Endothelial cell of umbilical vein (primary cell): ENCODE measurements at places on chromosomes 4 and X. TPM values are rescaled to one million over a fixed set of nuclear protein-coding genes. Genes with fewer than 3 reads are reported as not detected.

DNA sequence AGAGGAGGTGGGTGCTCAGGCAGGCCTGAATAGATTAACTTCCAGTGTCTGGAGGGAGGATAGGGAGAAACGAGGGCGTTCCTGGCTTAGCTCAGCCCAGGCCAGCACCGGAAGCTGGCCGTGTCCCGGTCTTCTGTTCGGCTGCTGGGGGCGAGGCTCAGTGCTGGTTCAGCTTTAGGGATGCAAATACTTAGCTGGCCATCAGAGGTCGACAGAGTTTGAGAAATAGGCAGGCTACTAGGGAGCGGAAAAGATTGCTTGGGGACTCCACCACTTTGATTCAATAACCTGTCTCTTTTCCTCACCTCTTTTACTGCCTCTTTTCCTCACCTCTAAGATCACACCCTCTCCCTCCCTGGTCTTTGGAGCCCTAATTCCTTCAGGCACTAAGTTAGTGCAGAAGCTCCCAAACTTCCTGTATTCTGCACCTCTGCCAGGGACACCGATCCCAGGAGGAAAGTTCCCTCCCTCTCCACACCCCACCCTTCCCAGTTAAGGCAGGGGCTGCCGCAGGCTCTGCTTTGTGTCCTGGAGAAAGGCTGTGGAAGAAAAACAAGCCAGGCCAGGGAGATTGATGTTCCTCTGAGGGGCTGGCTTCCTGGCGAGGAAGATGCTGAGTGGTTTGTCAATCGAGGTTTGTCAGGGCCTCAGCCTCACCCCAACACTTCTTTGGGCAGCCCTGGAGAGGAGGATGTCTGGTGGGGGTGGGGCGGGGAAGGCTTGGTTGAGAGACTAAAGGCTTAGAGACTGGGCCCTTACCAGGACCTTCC lies 6.0 kb upstream of the EFNB1 start:
- DNase-seq = peak; percentile 28
- no peak overlapping the region for H3K27ac ChIP-seq
- H3K27me3 ChIP-seq = no peaks in the 10 kb centered on the region
- no peaks in the 10 kb centered on the region for H3K36me3 ChIP-seq
- H3K4me3 ChIP-seq = no peak overlapping the region
- no peaks in the 10 kb centered on the region for H3K4me1 ChIP-seq

Gene CYTL1
- total RNA-seq = 4.0 and 29.8 TPM in 2 replicates

- no peaks in the 10 kb centered on the region for H3K36me3 ChIP-seq
- no peaks in the 10 kb centered on the region for H3K4me1 ChIP-seq
- no peak overlapping the region for H3K4me3 ChIP-seq
- no peak overlapping the region for H3K27ac ChIP-seq
- no peak for DNase-seq
Measured at GRCh38 chr4:101005659-101006058, 341.7 kb downstream of the PPP3CA start.

GRCh38 chrX:111648802-111649201 lies 32.2 kb upstream of the ALG13 start:
- H3K27me3 ChIP-seq = no peaks in the 10 kb centered on the region
- no peaks in the 10 kb centered on the region for H3K36me3 ChIP-seq
- no peak overlapping the region for H3K27ac ChIP-seq
- DNase-seq = no peak
- no peak overlapping the region for H3K4me3 ChIP-seq
- no peaks in the 10 kb centered on the region for H3K4me1 ChIP-seq

Gene RAB41
- not detected in 2 replicates for total RNA-seq

DNA sequence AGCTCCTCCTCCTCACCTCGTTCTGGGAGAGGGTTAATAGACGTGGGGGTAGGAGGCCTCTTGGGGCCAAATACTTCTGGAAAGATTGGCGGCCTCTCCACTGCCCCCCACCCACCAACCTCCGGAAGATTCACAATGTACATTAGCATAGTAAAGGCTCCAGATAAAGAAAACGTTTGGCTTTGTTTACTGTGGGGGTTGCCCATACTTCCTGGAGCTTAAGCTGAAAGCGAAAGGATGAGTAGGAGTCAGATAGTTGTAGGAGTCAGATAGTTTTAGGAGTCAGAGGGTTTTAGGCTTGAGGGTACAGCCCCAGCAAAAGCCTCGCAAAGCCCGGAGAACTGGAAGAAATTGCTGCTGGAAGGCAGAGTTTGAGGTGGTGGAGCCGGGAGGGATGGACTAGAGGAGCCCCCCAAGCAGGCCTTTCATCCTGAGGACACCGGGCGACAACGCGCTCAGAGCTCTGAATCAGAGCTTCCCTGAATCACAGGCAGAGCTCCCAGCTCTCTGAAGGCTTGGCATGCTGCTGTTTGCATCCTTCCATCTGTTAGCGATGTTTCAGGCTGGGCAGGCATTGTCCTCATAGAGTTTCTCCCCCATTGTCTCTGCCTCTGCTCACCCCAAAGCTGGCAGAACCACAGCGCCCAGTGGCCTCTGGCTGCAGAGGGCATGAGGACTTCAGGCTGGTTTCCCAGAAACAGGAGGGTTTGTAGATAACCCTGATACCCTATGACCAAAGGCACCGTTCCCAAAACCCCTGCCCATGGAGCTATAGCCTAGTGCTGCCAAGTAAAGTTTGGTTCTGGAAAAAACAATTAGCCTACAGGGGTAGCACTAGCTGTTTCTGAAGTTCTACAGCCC lies 280.7 kb downstream of the BCOR start:
- no peak overlapping the region for H3K4me3 ChIP-seq
- H3K36me3 ChIP-seq = no peaks in the 10 kb centered on the region
- peaks cover 15% of the 10 kb centered on the region for H3K4me1 ChIP-seq
- no peak overlapping the region for H3K27ac ChIP-seq

DNA sequence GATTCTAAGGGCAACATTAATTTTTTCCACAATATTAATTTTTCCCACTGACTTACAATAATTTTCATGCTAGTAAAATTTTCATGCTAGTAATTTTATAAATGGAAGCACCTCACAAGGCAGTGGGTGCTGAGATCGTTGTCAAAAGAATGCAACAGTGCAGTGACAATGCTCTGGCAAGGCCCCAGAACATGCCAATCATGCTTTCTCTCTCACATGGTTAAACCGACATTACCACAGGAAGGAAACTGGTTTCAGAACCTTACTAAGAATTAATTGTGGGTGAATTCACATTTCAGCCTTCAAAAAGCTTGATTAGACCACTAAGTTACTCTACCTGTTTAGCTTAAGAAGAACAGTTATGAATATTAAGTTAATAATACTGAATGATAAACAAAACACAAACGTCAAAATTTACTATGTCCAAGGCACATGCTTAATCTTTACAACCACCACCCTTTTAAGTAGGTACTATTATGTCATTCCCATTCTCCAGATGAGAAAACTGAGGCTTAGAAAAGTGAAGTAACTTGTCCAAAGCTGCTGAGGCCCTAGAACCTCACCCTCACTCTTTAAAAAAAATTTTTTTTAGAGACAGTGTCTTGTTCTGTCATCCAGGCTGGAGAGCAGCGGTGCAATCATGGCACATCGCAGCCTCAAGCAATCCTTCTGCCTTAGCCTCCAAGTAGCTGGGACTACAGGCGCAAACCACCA lies 10.0 kb upstream of the OPHN1 start:
- H3K27ac ChIP-seq = peak overlapping the region; percentile 34
- DNase-seq = peak; percentile 67
- no peaks in the 10 kb centered on the region for H3K36me3 ChIP-seq

DNA sequence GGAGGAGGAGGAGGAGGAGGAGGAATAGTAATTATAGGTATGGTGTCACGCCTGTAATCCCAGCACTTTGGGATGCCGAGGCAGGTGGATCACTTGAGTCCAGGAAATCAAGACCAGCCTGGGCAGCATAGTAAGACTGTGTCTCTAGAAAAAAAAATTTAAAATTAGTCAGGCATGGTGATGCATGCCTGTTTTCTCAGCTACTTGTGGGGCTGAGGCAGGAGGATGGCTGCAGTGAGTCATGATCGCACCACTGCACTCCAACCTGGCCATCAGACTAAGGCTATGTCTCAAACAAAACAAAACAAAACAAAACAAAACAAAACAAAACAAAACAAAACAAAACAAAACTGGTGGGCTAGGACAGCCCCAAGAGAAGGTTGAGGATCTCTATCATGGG lies 3.0 kb downstream of the STARD8 start:
- no peak overlapping the region for H3K4me3 ChIP-seq
- no peaks in the 10 kb centered on the region for H3K27me3 ChIP-seq
- no peaks in the 10 kb centered on the region for H3K36me3 ChIP-seq
- peaks cover 7% of the 10 kb centered on the region for H3K4me1 ChIP-seq
- no peak for DNase-seq

DNA sequence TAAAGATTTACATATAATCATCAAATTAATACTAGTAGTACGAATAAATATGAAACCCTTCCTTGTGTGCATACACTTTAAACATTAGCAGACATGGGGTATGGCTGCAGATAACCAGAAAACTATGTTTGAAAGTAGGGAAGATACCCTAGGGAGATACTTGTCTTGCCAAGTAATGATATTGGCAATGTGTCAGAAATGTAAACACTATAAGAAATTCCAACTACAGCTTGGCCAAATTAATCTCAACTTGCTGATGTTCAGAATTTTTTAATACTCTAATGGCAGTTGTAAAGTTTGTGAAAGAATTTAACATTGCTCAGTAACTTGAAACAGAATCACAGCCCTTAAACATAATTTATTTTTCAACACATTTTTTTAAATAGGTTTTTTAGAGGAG lies 27.4 kb upstream of the HPGD start:
- no peak overlapping the region for H3K27ac ChIP-seq
- H3K4me3 ChIP-seq = no peak overlapping the region
- no peak for DNase-seq

Gene MAGEA11
- not detected in 2 replicates for total RNA-seq

GRCh38 chrX:103586314-103586646 lies 965 bp downstream of the TCEAL4 start:
- H3K27ac ChIP-seq = peak overlapping the region; percentile 32
- no peaks in the 10 kb centered on the region for H3K36me3 ChIP-seq
- DNase-seq = no peak
- H3K4me1 ChIP-seq = no peaks in the 10 kb centered on the region
- peak overlapping the region; percentile 87 for H3K4me3 ChIP-seq

DNA sequence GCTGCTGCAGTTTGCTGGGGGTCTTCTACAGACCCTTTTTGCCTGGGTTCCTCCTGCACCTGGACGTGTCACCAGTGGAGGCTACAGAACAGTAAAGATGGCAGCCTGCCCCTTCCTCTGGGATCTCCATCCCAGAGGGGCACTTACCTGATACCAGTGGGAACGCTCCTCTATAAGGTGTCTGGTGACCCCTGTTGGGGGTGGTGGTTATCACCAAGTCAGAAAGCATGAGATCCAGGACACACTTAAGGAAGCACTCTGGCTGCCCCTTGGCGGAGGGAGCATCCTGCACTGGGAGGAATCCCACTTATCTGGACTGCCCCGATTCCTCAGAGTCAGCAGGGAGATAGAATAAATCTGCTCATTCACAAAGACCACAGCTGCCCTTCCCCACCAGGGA lies 218.9 kb upstream of the GALNTL6 start:
- H3K36me3 ChIP-seq = no peaks in the 10 kb centered on the region
- H3K27ac ChIP-seq = no peak overlapping the region
- DNase-seq = no peak
- no peaks in the 10 kb centered on the region for H3K27me3 ChIP-seq
- H3K4me1 ChIP-seq = no peaks in the 10 kb centered on the region

DNA sequence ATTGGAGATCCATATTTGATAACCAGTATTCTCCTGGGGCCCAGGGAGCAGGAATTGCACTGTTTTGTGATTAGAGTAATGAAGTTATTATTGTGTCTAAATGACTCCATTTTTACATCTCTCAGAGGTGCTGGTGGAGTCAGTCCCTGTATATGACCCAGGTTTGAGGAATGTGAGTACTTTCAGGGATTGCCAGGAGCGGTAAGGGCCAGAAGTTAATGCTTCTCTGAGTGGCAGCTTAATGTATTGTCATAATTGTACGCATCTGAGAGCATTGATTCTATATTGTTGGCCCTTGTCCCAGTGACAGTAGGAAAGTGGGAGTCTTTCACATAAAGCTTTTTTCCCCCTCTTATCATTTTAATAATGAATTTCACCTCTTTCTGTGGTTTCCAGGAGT lies 146.2 kb downstream of the GATB start:
- H3K27me3 ChIP-seq = peaks cover 11% of the 10 kb centered on the region
- no peak overlapping the region for H3K4me3 ChIP-seq
- H3K27ac ChIP-seq = no peak overlapping the region

Gene DRD5
- total RNA-seq = not detected in 2 replicates

DNA sequence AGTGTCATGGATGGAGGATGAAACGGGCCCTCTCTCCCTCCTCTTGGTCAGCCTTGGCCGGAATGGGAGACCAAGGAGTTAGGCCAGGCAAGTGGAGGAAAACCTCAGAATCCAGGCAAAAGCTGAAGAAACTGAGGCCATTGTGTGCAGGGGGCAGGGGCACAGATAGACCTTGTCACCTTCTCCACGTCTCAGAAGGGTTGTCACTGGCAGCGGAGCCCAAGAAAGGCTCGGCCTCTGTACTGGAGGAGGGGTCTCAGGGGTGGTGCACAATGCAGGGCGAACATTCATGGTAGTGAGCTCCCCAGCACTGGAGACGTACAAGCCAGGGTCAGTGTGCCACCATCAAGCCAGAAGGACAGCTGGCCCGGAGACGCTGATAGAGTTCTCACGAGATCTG lies 139.5 kb downstream of the CPZ start:
- H3K36me3 ChIP-seq = no peaks in the 10 kb centered on the region
- H3K4me1 ChIP-seq = no peaks in the 10 kb centered on the region
- no peak for DNase-seq

DNA sequence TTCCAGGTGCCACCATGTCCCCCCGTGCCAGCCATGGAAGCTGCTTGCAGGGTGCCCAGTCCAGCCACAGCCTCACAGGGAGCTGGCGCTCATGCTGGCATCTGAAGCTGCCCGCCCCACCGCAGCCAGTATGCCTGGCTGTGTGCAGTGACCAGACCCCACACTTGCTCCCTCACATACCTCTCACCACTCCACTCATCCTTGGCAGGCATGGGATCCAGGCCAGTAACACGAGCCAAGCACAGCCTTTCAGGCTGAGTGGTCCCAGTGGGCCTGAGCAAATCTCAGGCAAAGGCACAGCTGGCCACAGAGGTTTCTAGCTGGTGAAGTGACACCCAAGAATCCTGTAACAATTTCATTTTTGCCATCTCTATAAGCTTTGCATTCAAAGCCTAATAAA lies 48.4 kb upstream of the SEC24B start:
- DNase-seq = no peak
- no peak overlapping the region for H3K4me3 ChIP-seq
- no peaks in the 10 kb centered on the region for H3K27me3 ChIP-seq
- no peaks in the 10 kb centered on the region for H3K4me1 ChIP-seq

Gene PNMA5
- not detected in 2 replicates for total RNA-seq
